Fibroblast of skin of left biceps (primary cell): ENCODE measurements at places on chromosomes 11 and 22.
A peak's percentile ranks its signal among the peaks of the same experiment; 100 is the strongest.

GRCh38 chr22:29435236-29436136, 2.9 kb upstream of the RFPL1 start:
- no peak for DNase-seq

DNA sequence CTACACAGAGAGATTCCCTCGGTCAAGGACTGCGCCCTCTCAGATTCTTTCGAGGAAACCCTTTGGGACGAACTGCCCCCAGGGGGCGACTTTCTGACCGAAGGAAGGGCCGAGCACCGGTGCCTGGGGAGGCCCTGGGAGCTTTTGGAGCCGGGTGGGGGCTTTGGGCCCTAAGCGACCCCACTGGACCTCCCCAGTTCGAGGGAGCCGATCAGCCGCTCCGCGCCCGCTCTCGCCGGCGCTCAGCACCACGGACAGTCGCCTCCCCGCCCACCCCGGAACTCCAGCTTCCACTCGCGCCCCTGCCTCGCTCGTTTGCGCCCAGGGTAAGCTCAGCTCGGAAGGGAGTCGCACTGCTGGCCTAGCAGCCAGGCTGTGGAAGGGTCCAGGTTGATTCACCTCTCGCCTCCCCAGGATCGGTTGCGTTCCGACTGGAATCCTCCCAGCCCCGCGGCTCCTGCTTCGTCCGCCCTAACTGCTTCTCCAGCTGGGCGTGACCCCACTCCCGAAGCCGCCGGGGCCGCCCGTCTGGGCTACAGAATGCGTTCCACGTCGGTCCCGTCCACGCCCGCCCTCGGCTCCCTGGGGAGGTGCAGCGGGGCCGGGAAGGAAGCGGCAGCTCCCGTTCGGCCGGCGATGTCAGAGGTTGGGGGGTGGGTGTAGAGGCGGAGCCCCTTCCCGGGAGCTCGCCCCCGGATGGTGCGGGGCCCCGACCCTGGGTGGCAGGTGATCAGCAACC, 428 bp downstream of the SCN3B start:
- no peak for DNase-seq

- no peak for DNase-seq
These were observed 3.8 kb upstream of the CBLIF start for GRCh38 chr11:59849129-59849528.

GRCh38 chr11:35610631-35611030, 7.6 kb upstream of the FJX1 start:
- no peak for DNase-seq

DNA sequence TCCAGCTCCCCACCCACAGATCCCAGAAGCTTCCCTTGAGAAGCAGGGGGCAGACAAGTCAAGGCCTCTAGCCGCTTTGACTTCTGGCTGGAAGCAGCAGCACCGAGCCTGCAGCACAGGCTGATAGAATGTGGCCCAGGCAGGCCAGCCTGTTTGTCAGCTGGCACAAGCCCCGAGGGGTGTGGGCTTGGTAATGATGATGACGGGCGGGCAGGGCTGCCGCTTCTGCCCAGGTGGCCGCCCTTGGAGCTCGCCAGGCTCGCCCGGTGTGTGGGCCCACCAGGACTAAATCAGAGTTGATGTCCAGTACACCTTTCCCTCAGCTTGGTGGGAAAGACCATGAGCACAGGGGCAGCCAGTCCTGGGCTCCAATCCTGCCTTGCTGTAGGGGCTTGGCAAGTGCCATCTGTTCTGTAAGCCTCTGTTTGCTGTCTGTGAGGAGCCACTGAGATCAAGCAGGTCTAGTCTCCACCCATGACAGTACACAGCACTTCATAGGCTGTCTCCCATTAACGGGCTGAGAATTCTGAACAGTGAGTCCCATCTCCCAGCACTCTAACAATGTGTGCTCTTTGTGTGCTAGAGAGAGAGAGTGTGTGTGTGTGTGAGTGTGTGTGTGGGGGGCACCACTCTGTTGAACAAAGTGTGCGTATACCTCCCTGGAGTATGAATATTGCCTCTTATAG, 26.8 kb downstream of the MICAL2 start:
- no peak for DNase-seq

- DNase-seq, result no peak
These were observed 22.1 kb downstream of the GDPD5 start for GRCh38 chr11:75503531-75504099.

DNA sequence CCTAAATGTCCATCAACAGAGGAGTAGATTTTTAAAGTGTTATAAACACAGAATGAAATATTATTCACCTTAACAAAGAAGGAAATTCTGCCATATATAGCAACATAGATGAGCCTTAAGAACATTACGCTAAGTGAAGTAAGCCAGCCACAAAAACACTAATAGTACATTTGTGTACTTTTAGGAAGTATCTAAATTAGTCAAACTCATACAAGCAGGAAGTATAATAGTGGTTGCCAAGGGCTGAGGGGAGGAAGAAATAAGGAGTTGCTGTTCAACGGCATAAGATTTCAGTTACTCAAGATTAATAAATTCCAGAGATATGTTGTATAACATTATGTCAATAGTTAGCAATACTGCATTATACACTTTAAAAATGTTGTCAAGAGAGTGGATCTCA, 181.7 kb upstream of the ZC3H12C start:
- no peak for DNase-seq

GRCh38 chr11:13039126-13039525, 30.0 kb downstream of the RASSF10 start:
- no peak for DNase-seq

DNA sequence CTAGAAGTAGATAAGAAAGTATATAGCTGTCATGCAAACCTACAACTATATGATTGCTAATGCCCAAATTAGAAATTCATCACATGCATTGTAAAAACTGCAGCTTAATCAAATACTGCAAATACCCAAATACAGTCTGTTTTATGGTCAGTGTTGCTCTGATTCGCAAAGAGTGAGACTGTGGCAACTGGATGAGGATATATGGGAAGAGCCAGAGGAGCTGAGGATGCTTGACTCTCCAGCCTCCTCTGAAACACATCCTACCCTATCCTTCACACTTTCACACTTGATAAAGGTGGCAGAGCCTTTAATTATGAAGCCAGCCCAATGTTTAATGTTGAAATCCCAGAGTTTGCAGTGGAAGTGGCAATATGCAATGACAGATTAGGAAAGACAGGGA, 21.9 kb upstream of the OR2AT4 start:
- no peak for DNase-seq

- no peak for DNase-seq
These were observed 31.4 kb downstream of the KCNC1 start for GRCh38 chr11:17766073-17766359.

DNA sequence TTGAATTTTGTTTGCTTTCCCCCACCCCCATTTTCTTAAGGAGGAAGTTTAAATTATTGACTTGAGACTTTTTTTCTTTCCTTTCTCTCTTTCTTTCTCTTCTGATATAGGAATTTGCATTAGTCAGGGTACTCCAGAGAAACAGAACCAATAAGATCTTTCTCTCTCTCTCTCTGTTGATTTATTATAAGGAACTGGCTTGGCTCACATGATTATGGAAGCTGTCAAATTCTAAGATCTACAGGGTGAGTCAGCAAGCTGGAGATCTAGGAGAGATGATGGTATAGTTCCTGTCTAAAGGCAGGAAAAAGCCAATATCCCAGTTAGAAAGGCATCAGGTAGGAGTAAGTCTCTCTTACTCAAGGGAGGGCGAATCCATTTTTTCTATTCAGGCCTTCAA, 64.0 kb downstream of the CCDC81 start:
- no peak for DNase-seq

- peak; percentile 9 for DNase-seq
These were observed 23.5 kb downstream of the TP53I11 start for GRCh38 chr11:44927174-44927661.

DNA sequence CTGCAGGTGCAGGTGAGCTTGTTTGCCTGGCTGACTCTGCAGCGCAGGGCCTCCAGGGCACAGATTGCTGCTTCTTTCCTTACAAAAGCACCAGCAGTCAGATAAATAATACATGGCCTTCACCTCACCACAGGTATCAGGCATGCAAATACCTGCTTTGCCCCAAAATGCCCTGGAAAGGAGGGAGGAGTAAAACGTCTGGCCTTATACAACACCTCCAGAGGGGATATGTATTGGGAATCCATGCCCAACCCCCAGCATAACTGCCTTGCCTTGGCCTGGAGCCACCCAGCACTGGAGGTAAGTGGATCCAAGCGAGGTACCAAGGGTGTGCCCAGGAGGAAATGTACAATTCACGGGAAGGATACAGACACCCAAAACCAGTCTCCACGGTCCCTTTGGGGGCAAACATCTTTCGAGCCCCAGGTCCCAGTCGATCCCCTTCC, 860 bp downstream of the TMEM184B start:
- DNase-seq, result no peak

- no peak for DNase-seq
These were observed 16.2 kb downstream of the ATG13 start for GRCh38 chr11:46633291-46634217.

DNA sequence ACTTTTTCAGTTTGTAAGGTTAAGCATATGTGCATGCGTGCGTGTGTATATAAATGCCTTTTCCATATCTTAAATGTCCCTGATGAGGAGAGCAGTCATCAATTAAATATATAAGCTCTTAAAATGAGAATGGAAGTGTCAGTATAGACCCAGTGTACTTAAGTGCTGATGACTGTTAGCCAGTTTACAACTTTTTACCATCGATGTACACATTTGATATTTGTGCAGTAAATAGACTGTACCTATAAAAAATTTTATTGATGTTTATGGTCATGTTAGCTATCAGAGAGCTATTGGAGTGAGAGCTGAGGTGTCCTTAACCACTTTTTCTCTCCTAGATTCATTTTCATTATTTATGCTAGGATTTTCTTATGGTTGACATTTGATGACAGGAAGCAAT, 45.4 kb downstream of the TRAF6 start:
- DNase-seq, result no peak

DNA sequence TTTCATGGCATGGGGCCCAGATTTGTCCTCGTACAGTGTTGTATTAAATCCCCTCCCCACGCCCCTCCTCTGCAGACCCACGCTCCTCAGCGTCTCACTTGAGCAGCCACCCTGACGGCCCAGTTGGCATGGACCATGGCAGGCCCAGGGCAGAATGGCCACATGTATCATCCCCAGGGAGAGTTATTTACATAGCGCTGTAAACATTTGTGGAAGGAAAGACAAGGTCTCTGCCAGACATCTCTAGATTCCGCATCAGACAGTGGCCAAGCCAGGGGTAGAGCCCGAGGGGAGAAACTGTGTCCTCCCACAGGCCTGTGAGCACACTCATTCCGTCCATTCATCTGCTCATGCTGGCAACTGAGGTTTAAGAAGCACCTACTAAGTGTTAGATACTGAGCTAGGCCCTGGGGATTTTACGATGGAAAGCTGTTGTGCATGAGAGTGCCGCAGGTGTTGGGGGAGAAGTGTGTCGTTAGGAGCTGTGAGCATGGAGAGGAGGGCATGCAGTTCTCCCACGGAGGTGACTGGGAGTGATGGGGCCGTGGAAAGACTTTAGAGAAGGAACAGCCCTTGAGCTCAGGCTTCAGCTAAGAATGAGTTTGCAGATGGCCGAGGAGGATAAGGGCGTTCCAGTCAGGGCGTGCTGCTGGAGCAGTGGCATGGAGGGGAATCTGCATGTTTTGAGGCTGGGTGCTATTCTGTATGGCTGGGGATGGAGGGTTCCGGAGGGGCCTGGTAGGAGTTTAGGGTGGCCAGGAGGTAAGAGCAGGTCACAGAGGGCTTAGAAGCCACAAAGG, 94.9 kb downstream of the GRIK4 start:
- no peak for DNase-seq

- no peak for DNase-seq
These were observed 683.9 kb downstream of the TBC1D22A start for GRCh38 chr22:47446331-47446730.

GRCh38 chr22:36073476-36073875, 44.9 kb upstream of the RBFOX2 start:
- DNase-seq, result no peak

DNA sequence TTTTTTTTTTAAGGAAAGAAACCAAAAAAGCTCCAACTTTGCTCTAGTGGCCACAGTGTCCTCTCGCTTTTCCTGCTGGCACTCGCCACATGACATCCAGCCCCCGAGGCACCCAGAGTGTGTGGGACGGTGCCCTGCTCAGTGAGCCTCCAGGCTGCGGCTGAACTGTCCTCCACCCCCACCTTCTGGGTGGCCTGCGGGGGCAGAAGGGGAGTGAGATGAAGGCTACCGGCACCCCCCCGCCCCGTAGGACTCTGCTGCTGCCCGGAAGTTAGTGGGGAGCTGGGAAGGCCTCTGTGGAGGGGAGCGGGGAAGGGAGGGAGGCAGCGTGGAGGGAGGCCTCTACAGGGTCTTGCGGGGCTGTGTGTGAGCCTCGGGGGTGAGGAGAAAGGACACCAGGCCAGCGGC, 264.4 kb downstream of the CTTN start:
- DNase-seq, result no peak

- DNase-seq, result no peak
These were observed 85.1 kb upstream of the BLID start for GRCh38 chr11:122201106-122201505.

GRCh38 chr11:68028802-68029545, 1.5 kb upstream of the NDUFS8 start:
- DNase-seq, result no peak

GRCh38 chr11:69010361-69010891, 2.6 kb downstream of the MRGPRF start:
- DNase-seq, result no peak

GRCh38 chr11:118142809-118143208, 9.8 kb downstream of the SCN4B start:
- no peak for DNase-seq

GRCh38 chr11:84419616-84420015, 1133.4 kb upstream of the CCDC90B start:
- no peak for DNase-seq

- DNase-seq, result peak; percentile 36
These were observed 20.1 kb downstream of the TMEM218 start for GRCh38 chr11:125091247-125091876.

DNA sequence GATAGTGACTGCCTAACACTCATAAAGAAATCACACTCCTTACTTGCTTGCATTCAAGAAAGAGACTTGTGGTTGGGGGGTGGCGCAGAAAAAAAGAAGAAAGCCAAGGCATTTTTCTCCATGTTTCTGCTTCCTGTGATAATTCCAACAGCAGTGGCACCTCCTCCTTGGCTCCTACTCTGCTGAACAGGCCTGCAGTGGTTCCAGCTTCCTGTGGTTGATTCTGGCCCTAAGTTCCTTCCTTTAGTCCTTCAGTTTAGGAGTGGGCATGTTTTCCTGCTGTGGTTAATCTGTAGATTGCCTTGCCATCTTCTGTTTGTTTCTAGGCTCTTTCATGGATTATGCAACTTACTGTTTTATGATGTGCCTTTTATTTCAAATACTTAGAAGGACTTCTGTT, 940.4 kb downstream of the DLG2 start:
- DNase-seq, result no peak
